B cell (primary cell): ENCODE measurements at places on chromosomes 11 and 22. TPM values are rescaled to one million over a fixed set of nuclear protein-coding genes. Genes with fewer than 3 reads are reported as not detected.

DNA sequence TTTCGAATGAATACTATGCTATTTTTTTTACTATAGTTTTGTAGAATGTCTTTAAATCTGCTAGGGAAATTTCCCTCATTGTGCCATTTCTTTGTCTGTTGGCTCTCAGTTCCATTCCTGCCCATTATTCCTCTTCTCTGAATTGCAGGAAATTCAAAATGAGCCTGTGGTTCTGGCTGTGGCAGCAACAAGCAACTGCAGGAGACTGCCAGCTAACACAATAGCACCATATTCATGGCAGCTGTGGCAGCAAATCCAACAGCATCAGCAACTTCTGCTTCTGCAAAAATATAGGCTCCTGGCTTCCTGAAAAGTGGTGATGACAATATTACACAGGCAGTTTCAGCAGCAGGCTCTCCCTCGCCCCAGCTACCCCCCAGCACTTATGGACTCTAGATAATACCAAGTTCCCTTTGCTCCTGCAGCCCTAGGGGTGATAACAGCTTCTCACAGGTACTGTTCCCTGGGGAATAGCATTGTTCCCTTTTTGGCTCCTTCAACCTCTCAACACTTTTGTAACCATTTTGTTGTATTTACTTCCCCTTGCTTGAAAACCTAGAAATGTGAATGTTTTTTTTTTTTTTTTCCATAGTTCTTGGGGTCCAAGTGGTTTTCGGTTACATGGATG, 9.3 kb downstream of the PATE4 start:
- peak; percentile 12 for DNase-seq
- H3K4me3 ChIP-seq: no peak overlapping the region
- H3K27ac ChIP-seq: no peak overlapping the region
- H3K36me3 ChIP-seq: no peaks in the 10 kb centered on the region

- H3K4me1 ChIP-seq: no peaks in the 10 kb centered on the region
- no peak overlapping the region for H3K4me3 ChIP-seq
- no peaks in the 10 kb centered on the region for H3K36me3 ChIP-seq
- no peak for DNase-seq
Observed at GRCh38 chr11:119885861-119886567, 157.0 kb upstream of the NECTIN1 start.

DNA sequence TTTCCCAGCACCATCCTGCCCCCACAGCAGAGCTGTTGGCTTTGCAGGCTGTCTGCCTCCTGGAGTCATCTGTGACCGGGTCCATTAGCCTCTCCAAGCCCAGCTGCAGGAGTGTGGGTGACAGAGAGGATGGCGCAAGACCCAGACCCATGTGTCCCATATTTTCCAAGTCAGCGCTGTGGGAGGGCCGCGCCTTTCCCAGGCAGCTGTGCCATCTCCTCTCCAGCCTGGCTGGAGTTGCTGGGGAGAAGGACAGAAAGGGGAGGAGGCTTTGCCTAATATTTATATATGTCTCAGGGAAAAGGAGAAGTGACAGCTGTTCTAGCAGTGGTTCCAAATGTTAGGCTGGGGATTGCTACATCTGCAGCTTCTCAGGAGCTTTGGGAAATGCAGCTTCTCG, 15.7 kb downstream of the DTX4 start:
- no peaks in the 10 kb centered on the region for H3K27me3 ChIP-seq
- no peak overlapping the region for H3K4me3 ChIP-seq
- H3K36me3 ChIP-seq: peaks cover 91% of the 10 kb centered on the region
- no peaks in the 10 kb centered on the region for H3K4me1 ChIP-seq
- H3K27ac ChIP-seq: no peak overlapping the region
- no peak for DNase-seq

DNA sequence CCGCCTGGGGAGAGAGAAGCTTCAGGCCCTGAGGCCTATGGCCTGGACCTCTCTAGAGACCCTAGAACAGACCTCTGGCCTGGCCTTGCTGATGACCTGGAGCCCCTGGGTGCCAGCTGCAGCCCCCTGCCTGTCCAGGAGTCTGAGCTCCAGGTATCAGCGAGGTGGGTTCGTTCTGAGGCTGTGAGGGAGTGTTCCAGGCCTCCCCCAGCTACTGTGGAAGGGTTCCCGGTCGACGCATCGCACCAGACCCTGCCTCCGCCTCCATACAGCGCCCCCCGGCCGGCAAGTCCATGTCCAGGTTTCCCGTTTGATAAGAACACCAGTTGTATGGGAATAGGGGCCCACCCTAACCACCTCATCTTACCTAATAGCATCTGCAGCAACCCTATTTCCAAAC, 111.1 kb downstream of the KCNQ1 start:
- H3K27me3 ChIP-seq: no peaks in the 10 kb centered on the region
- peaks cover 17% of the 10 kb centered on the region for H3K4me1 ChIP-seq
- no peaks in the 10 kb centered on the region for H3K36me3 ChIP-seq

GRCh38 chr11:123801765-123802164, 4.4 kb downstream of the OR6M1 start:
- no peaks in the 10 kb centered on the region for H3K4me1 ChIP-seq
- H3K36me3 ChIP-seq: no peaks in the 10 kb centered on the region
- H3K27ac ChIP-seq: no peak overlapping the region
- no peak for DNase-seq
- H3K27me3 ChIP-seq: no peaks in the 10 kb centered on the region

DNA sequence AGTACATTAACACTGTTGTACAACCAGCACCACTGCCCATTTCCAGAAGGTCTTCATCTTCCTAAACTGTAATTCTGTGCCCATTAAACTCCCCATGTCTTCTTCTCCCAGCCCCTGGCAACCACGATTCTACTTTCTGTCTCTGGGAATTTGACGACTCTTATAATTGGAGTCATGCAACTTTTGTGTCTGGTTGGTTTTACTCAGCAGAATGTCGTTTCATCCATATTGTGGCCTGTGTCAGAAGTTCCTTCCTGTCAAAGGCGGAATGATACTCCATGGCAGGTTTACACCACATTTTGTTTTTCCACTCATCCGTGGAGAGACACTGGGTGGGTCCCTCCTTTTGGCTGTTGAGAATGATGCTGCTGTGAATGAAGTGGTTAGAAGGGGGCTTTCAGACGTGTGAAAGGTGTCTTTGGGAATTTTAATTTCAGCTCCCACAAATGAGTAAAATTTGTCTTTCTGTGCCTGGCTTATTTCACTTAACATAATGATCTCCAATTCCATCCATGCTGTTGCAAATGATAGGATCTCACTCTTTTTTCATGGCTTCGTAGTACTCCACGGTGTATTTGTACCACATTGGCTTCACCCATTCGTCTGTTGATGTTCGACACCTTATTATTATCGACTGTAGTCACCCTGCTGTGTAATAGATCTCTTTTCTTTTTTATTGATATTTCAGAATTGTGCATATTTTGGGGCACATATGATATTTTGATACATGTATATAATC, 86.1 kb upstream of the SEPTIN5 start:
- H3K27me3 ChIP-seq: no peaks in the 10 kb centered on the region
- H3K27ac ChIP-seq: no peak overlapping the region
- H3K4me3 ChIP-seq: no peak overlapping the region
- no peaks in the 10 kb centered on the region for H3K4me1 ChIP-seq

DNA sequence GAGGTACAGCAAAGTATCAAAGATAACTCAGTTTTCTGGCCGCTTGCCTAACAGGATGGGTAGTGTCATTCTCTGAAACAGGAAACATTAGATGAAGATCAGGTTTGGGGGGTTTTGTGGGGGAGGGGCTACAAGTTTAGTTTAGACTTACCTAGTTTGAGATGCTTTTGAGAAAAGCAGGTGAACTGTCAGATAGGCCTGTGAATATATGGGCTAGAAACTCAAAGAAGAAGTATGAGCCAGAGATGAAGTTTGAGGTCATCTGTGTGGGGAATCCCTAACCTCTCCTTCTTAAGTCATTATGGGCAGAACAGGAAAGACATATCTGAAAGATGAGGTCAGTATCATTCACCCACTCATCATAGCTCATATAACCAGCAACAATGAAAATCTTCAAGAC, 11.9 kb downstream of the HOATZ start:
- no peaks in the 10 kb centered on the region for H3K36me3 ChIP-seq
- no peak for DNase-seq
- H3K27me3 ChIP-seq: no peaks in the 10 kb centered on the region
- no peak overlapping the region for H3K27ac ChIP-seq
- no peak overlapping the region for H3K4me3 ChIP-seq
- H3K4me1 ChIP-seq: no peaks in the 10 kb centered on the region

DNA sequence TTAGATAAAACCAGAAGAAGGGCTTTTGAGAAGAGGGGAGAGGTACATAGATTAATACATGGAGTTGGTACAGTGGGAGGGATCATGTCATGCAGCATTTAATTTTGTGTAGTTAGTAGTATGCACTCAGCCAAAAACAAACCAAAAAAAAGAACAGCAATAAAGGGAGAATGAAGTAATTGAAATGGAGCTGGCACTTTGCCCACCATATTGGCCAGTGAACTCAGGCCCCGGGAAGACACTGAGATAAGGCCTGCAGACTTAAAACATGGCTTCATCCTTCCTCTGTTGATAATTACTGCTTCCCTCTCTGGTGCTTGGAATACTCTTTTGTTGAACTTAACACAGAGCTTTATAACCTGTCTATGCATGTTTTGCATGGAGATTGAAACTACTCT, 3.1 kb downstream of the PANX1 start:
- no peak overlapping the region for H3K4me3 ChIP-seq
- H3K27me3 ChIP-seq: no peaks in the 10 kb centered on the region
- H3K27ac ChIP-seq: no peak overlapping the region
- H3K36me3 ChIP-seq: no peaks in the 10 kb centered on the region

DNA sequence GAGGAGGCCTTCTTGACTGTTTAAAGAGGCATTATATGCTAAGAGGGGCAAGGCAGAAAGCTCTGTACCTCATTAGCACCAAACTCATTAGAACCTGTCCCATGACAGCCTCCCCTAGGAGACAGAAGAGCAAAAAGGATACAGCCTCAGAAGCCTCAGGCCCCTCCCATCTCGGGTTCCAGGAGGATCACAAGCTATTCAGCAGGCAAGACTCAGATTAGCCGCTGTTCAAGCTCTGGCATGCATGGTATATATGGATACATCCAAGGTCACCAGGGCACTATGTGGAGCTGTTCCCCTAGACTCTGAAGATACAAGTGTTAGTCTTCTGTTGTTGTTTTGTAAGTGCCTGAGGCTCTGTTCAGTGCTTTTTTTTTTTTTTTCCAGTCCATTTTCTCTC, 32.1 kb downstream of the ATXN10 start:
- no peak for DNase-seq
- H3K4me3 ChIP-seq: no peak overlapping the region
- no peaks in the 10 kb centered on the region for H3K27me3 ChIP-seq
- H3K36me3 ChIP-seq: no peaks in the 10 kb centered on the region

DNA sequence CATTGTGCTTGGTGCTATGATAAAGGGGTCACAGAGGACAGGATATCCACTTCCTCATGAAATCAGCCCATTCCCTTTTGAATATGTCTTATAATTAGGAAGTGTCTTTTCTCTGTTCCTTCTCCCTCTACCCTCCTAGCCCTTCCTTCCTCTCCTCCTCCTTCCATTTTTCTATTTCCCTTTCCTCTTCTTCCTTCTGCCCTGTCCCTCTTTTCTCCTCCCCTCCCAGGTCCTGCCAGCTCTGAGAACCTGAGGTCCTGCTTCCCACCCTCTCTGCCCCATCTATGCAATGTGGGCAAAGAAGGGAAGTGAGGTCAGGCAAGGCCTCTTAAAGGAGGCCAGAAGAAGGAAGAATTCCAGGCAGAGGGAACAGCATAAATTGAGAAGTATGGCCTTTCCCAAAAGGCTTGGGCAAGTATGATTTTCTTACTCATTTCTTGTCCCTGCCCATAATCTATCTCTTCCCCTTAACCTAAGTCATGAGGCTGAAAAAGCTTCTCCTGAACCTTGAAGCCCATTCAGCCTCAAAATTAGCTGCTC, 7.7 kb upstream of the UBASH3B start:
- DNase-seq: no peak
- no peak overlapping the region for H3K4me3 ChIP-seq
- no peak overlapping the region for H3K27ac ChIP-seq

DNA sequence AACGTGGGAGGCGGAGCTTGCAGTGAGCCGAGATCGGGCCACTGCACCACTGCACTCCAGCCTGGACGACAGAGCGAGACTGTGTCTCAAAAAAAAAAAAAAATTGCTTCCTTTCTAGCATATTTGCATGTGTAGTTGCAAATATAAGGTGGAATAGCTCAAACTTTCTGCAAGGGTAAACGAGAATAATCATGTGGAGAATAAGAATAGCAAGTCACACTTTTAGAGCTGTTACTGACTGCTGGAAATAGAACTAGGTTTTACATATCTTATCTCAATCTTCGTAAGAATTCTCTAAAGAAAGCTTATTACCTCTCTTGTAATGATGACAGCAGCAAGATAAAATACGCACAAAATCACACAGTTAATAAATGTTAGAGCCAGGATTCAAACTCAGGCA, 1.6 kb downstream of the L3MBTL2 start:
- peaks cover 8% of the 10 kb centered on the region for H3K27me3 ChIP-seq
- H3K27ac ChIP-seq: no peak overlapping the region
- H3K36me3 ChIP-seq: peaks cover 15% of the 10 kb centered on the region
- peaks cover 14% of the 10 kb centered on the region for H3K4me1 ChIP-seq
- no peak for DNase-seq

GRCh38 chr11:47056261-47056915, 119.8 kb downstream of the CSTPP1 start:
- H3K27me3 ChIP-seq: no peaks in the 10 kb centered on the region
- no peak for DNase-seq
- H3K27ac ChIP-seq: no peak overlapping the region
- no peaks in the 10 kb centered on the region for H3K4me1 ChIP-seq
- no peaks in the 10 kb centered on the region for H3K36me3 ChIP-seq

GRCh38 chr11:74677131-74677530, 54.1 kb downstream of the CHRDL2 start:
- no peaks in the 10 kb centered on the region for H3K36me3 ChIP-seq
- DNase-seq: no peak
- H3K27ac ChIP-seq: no peak overlapping the region
- no peaks in the 10 kb centered on the region for H3K4me1 ChIP-seq
- no peak overlapping the region for H3K4me3 ChIP-seq

DNA sequence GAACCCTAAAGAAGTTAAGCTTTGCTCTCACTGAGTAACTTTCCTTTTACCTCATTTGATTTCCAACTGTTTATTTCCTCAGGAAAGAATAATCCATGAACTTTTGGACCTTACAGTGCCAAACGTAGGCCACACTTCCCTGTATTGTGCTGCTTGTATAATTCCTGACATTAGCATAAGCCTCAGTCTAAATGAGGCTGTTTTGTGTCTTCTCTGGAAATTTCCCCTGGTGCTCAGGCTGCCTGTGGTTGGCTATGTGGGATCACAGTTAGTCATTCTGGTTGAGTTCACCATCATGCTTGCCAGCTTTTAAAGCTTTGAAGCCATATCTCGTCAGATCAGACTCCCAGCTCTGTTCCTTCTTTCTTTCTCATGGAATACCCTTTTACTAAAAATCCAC, 107.0 kb downstream of the FAM76B start:
- no peaks in the 10 kb centered on the region for H3K36me3 ChIP-seq
- H3K4me3 ChIP-seq: no peak overlapping the region
- no peaks in the 10 kb centered on the region for H3K4me1 ChIP-seq
- H3K27ac ChIP-seq: no peak overlapping the region

GSTP1 gene
- total RNA-seq: 296 and 313 TPM in 2 replicates

TPBGL gene
- total RNA-seq: not detected in 2 replicates

LRRC4C gene
- total RNA-seq: 0.57 TPM in 1 of 2 replicates, not detected in the other

MMP7 gene
- total RNA-seq: not detected in 2 replicates

TCN1 gene
- not detected in 2 replicates for total RNA-seq

BSCL2 gene
- total RNA-seq: 49.2 and 56.3 TPM in 2 replicates

SCGB1C1 gene
- not detected in 2 replicates for total RNA-seq

LUZP2 gene
- total RNA-seq: not detected in 2 replicates

HEPHL1 gene
- total RNA-seq: not detected in 2 replicates

SIK2 gene
- 20.4 and 21.8 TPM in 2 replicates for total RNA-seq

RBFOX2 gene
- not detected in 2 replicates for total RNA-seq

NAALADL1 gene
- 23.0 and 24.3 TPM in 2 replicates for total RNA-seq

CASP5 gene
- total RNA-seq: 0.29 TPM in 1 of 2 replicates, not detected in the other

ST13 gene
- 175 and 187 TPM in 2 replicates for total RNA-seq
